ENCODE measurements at places on chromosomes 12 and 14.
A peak's percentile ranks its signal among the peaks of the same experiment; 100 is the strongest.

DNA sequence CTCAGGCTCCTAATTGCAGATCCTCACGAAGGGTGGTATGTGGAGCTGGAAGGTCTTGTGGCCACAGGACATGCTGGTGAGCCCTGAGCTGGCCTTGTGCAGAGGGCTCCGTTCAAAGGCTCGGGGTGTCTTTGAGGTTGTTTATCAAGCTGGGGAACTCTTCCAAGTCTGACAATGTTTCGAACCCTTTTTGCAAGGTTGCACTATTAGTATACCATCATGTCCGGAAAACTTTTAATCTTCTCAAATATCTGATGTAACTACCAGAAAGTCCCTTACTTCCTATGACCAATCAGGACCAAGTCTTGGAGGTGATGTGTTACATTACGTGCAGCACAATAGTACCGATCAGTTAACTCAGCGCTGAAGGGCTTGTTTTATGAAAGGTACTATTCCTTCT is 21.5 kb downstream of the UBR7 start:
- H3K36me3 ChIP-seq: peaks cover 18% of the 10 kb centered on the region
- DNase-seq: no peak
- no peaks in the 10 kb centered on the region for H3K27me3 ChIP-seq

DNA sequence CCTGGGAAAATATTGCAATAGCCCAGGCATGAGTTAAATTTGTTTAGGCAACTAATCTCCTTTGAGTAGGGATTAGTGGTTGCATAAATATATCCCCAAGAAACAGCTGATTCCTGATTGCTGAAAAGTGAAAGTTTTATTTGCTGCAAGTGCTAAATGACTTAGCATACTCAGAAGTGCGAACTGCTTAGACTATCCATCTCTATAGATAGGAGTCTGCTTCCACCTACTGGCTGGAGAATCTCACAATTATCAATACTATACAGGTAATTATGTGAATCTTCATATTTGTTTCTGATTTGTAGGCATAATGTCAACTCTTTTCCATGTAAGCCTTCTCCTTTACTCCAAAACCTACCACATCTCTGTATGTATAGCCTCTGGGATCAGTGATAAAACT is 12.0 kb upstream of the SLCO1B3 start:
- H3K4me1 ChIP-seq: no peaks in the 10 kb centered on the region
- no peak overlapping the region for H3K4me3 ChIP-seq
- H3K36me3 ChIP-seq: peaks cover 6% of the 10 kb centered on the region
- peak; percentile 12 for DNase-seq
- H3K27me3 ChIP-seq: no peaks in the 10 kb centered on the region
- H3K27ac ChIP-seq: no peak overlapping the region

DNA sequence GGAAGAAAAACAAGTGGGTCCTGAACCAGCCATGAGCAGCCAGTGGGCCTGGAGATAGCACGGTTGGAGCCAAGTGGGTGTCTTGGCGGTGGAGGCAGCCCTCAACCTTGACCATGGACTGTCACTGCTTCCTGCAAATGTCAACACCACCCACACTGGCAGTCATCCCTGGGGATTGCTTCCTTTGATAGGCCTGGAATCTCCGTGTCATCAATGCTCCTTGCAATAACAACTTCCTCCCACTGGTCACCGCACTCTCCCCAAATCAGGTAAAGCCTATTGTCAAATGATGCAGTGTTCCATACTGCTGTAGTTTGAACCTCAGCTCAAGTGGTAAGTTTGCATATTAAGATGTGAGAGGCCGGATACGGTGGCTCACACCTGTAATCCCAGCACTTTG is 129.1 kb downstream of the NTF3 start:
- H3K36me3 ChIP-seq: no peaks in the 10 kb centered on the region
- no peaks in the 10 kb centered on the region for H3K4me1 ChIP-seq
- no peak overlapping the region for H3K27ac ChIP-seq
- H3K4me3 ChIP-seq: no peak overlapping the region
- no peaks in the 10 kb centered on the region for H3K27me3 ChIP-seq

DNA sequence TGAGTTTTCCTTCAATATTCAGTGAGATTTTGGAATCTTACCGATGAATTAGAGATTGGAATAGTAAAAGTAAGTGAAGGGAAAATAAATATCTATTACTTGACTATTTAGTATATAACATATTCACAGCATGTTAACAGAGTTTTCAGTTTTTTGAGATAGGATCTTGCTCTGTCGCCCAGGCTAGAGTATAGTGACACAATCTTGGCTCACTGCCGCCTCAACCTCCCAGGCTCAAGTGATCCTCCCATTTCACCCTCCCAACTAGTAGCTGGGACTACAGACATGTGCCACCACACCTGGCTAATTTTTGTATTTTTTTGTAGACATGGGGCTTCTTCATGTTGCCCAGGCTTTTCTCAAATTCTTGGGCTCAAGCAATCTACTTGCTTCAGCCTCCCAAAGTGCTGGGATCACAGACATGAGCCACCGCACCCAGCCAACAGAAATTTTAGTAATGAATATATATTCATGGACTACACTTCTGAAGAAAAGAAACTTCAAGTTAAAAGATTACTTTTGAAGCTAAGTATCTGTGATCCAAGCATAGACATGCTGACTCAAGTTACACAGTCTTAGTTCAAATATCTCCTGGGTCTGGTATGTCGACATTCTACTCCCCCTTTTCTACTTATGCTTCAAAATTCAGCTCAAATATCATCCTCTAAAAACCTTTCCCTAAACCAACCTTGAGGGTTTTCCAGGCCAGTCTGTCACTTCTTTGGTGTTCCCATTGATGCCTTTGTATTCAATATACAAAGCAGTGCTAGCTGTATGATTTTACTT is 13.8 kb downstream of the UBE2N start:
- no peak overlapping the region for H3K4me3 ChIP-seq
- H3K4me1 ChIP-seq: peaks cover 73% of the 10 kb centered on the region
- H3K36me3 ChIP-seq: no peaks in the 10 kb centered on the region
- H3K27ac ChIP-seq: no peak overlapping the region
- H3K27me3 ChIP-seq: no peaks in the 10 kb centered on the region

DNA sequence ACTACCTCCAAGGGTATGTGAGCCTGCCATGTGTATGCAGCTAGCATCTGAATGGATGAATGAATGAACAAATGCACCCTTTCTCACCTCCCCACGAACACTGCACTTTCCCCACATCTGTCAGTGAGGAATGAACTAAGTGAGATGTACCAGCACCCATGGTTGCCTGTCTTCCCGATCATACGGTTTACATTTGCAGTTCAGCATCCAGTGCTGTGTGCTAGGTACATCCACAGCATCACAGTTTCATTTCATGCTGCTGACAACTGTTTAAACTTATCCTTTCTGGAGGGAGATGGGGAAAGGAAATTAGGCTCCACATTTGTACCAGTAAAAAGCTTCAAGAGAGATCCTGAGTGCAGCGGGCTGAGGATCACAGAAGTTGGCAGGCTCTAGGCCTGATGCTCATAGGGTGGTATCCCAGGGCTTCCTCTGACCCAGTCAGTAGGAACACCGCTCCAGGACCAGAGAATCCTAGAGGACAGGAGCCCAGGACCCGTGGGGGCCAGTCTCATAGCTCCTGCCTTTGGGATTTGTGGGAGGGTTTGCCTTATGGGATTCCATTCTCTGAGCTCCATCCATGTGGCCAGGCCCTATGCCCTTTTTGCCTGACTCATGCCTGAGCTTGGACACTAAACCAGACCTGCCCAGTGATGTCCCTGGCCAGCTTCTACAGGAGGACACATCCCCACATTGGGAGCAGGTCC is 294.5 kb downstream of the CACNA1C start:
- H3K4me3 ChIP-seq: no peak overlapping the region
- no peak for DNase-seq
- H3K36me3 ChIP-seq: no peaks in the 10 kb centered on the region
- peaks cover 16% of the 10 kb centered on the region for H3K27me3 ChIP-seq

DNA sequence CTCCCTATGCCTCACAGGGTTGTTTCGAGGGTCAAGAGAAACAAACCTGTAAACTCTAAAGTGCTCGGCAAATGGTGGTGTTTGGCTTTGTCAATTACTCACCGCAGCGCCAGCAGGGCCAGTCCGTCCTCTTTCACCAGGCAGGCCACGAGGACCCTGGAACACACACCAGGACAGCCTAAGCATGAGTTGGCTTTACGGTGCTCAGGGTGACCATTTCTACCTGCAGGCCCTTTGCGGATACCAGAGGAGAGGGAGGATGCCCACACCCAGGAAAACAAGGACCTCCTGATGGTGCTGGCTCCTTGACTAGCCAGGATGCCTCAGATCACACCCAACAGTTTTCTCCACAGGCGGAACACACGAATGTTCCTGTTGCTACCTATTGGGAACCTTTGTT is 11.5 kb downstream of the COL2A1 start:
- no peaks in the 10 kb centered on the region for H3K4me1 ChIP-seq
- no peak overlapping the region for H3K27ac ChIP-seq

DNA sequence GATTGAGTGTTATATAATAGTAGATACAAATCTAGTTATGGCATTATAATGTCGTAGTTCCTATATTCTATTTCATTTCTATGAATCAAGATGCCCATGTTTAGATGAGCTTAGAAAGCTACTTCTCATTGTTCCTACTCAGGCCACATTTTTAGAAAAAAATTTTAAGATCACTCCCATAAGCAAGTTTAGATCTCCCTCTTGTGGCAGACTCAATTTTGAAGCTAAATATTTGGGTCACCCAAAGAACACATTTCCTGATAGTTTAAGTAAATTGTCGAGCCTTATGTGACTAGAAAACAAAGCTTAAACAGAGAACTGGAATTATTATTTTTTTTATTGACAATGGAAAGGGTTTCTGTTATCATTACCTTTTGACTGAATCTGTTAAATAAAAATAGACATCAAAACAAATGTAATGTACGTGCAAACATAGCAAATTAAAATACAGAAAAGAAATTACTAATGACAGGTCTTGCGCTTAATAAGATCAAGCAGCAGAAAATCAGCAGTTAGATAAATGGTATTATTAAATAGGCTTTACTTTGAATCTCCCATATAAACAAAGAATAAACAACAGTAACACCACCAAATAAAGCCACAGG is 180.2 kb downstream of the ACSS3 start:
- DNase-seq: peak; percentile 30
- H3K27me3 ChIP-seq: no peaks in the 10 kb centered on the region
- H3K4me1 ChIP-seq: no peaks in the 10 kb centered on the region
- H3K36me3 ChIP-seq: no peaks in the 10 kb centered on the region
- no peak overlapping the region for H3K27ac ChIP-seq

DNA sequence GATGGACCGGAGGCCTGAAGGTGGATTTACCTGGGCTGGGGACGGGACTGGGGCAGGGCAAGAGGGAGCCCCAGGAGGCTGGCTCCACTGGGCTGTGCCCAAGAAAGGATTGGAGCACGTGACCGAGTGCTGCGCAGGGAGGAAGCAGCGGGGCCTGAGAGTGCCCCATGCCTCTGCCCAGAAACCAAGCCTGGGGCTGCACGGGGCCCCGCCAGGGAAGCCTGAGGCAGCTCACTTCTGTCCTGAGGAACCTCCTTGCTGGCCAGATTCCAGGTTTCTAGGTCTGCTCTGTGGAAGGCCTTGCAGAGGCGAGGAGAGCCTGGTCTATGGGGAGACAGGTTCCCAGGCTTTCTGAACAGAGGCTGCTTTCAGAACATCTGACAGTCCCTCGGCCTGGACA is 10.4 kb downstream of the NGB start:
- no peak overlapping the region for H3K4me3 ChIP-seq
- no peaks in the 10 kb centered on the region for H3K36me3 ChIP-seq
- H3K27me3 ChIP-seq: peaks cover 77% of the 10 kb centered on the region
- no peak overlapping the region for H3K27ac ChIP-seq
- DNase-seq: no peak
- H3K4me1 ChIP-seq: no peaks in the 10 kb centered on the region

GRCh38 chr12:32987512-32987911 is 90.9 kb upstream of the PKP2 start:
- no peak overlapping the region for H3K27ac ChIP-seq
- no peak for DNase-seq
- no peaks in the 10 kb centered on the region for H3K36me3 ChIP-seq
- no peaks in the 10 kb centered on the region for H3K27me3 ChIP-seq

DNA sequence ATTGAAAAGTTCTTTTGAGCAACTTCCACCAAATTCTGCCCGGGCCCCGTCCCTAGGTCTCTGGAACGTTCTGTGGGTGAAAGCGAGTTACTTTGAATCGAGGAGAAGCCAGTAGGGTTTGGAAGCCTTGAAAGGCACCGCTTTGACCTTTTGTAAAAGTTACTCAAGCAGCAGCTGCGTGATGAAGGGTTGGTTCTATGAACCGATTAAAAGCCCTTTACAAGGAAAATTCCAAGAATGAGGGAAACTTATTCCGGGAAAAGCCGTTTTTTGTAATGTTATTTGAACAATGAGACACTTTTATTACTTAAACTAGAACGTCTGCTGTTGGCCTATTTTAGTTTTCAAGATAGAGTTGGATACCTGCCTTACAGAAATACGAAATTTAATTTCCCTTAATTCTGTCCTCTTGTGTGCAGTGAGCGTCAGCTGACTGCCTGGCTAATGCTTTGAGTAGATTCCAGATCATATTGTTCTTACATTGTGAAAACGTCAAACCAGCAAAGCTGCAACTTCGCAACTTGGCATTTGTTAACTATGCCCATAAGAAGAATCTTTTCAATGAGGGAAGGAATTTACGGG is 906 bp downstream of the LARP4 start:
- H3K36me3 ChIP-seq: peaks cover 38% of the 10 kb centered on the region
- H3K27me3 ChIP-seq: no peaks in the 10 kb centered on the region
- H3K4me3 ChIP-seq: peak overlapping the region; percentile 94

DNA sequence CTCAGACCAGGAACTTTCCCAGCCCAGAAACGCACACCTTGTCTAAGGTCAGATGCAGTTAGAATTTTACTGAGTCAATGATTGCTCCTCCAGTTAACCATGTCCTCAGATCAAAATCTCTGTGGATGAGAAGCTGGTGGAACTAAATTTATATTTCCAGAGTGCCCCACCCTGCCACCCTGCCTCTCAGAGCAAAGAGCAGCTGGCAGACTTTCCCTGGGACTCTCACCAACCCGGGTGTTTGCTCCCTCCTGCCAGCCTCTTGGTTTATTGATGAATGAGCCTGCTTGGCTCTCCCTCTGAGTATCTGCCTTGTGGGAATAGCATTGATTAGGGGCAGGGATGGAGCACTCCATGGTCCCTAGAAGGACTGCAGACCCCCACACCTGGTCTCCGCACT is 5.9 kb upstream of the KRT1 start:
- no peak for DNase-seq
- H3K4me1 ChIP-seq: peaks cover 16% of the 10 kb centered on the region
- no peaks in the 10 kb centered on the region for H3K36me3 ChIP-seq

DNA sequence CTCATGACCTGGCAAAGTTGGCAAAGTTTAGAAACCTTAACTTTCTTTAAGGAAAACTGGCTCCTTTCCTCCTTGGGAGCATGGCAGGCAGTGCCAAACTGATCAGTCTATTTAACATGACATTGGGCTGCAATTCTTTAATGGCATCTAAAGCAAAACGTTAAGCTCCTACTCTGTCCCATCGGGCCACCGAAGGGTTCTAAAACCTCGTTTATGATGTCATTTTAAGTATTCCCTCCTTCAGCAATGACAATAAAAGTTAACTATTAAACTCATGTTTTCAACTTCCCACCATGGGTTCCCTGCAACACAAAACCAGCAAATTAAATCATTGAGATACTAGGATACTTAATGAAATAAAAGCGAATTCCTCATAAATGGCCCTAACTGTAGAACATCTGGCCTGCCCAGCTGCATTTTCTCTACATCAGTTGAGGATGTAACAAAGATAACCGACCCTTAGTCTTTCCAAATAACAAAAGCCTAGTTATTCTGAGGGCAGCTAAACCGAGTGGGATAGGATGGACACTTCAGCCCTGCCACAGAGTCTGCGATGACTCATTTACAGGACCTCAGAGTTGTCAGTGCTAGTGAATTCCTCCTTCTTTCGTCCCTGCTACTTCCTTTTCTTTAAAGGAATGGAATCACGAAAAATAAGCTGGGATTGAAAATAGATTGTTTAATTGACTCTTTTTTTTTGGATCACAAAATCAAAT is 34.5 kb upstream of the RIC8B start:
- no peaks in the 10 kb centered on the region for H3K27me3 ChIP-seq
- no peak overlapping the region for H3K4me3 ChIP-seq
- H3K4me1 ChIP-seq: peaks cover 18% of the 10 kb centered on the region
- no peak overlapping the region for H3K27ac ChIP-seq
- no peaks in the 10 kb centered on the region for H3K36me3 ChIP-seq
